Activated CD4-positive, alpha-beta memory T cell treated with anti-CD3 and anti-CD28 coated beads, Interleukin-2, amount 10 ng/mL, durations not matched to agents 7 days and 5 days (primary cell): ENCODE measurements at places on chromosomes 2 and 18. TPM values are rescaled to one million over a fixed set of nuclear protein-coding genes. Genes with fewer than 3 reads are reported as not detected.

DNA sequence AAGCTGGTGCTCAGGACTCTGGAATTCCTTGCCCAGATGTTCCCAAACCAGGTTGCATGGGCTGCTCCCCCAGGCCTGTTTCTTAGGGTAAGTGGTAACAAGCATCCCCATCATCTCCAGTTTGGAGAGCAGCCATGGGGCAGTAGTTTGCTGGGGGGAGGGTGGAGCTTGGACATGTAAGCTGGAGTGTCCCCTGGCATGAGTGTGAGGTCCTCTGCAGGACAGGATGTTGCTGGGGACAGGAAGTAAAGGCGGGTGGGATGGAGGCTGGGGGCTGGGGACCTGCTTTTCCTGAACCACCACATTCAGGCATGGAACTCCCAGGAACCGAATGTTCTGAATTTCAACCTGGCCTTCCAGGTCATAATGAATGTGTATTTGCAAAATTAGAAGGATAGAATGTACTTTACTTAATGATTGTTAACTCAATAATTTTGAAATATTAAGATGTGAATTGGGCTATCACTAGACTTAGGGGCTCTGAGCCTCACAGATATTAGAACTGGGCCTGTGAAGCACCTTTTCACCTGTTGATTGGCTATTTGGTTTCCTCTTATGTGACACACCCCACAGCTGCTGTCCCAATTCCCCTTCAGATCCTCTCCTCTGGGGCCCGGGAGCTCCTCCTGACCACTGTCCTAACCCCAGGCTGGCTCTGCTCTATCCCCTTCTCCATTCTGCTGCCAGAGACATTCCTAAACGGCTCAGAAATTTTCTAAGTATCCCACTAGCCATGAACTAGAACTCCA, 66.4 kb upstream of the EPAS1 start:
- DNase-seq: no peak

DNA sequence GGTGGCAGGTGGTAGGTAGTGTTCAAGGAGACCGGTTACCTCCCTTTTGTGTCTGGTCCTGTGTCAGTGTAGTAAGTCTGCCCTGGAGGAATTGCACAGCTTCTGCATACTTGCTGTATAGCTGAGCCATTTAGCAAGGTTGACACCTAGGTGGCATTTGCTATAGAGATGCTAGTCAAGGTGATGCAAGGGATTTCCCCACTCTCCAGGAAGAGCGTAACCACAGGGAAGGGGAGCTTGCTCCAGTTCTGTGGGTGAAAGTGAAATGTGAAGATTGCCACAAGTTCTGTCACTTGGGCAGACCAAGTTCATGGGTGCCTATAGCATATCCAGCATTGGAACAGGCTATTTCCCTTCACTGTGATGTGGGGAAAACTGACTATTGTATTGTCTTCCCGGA, 28.1 kb downstream of the NAT8 start:
- no peak for DNase-seq

DNA sequence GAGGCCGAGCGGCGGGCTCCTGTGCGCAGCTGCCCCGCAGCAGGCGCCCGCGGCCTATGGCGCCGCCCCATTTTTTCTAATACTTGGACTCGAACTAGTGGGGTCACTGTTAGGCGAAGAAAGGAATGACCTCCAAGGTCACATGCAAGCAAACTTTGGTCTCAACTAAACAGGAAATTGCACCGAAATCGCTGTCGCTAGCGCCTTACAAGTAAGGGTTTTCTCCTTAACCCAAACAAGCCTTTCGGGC, 339 bp downstream of the ACAA2 start:
- DNase-seq: no peak

DNA sequence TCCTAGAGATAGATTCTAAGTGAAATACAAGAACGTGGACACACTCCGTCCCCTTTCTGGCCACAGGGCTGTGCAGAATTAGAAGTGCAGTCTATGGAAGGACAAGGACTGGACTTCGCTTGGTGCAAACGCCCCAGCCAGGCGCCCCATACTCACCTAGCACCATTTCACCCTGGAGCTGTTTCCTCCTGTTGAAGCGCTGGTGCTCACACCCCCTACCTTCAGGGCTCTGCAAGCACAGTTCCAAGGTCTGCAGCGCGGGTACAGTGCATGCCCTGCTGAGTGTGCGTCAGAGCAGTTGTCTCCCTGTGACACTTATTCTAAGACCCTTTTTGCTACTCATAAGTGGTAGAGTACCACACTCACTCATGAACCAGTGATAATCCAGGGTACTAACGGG, 3.0 kb downstream of the HPCAL1 start:
- peak; percentile 35 for DNase-seq

- DNase-seq: no peak
Measured at GRCh38 chr2:158661231-158661630, 133.9 kb upstream of the DAPL1 start.

GRCh38 chr2:20103530-20103929, 52.1 kb upstream of the LAPTM4A start:
- DNase-seq: no peak

GRCh38 chr2:73889206-73889605, 3.6 kb upstream of the ACTG2 start:
- DNase-seq: no peak

- no peak for DNase-seq
Measured at GRCh38 chr2:205405194-205405593, 277.1 kb upstream of the NRP2 start.

- no peak for DNase-seq
Measured at GRCh38 chr2:168355779-168356476, 100.1 kb upstream of the CERS6 start.

DNA sequence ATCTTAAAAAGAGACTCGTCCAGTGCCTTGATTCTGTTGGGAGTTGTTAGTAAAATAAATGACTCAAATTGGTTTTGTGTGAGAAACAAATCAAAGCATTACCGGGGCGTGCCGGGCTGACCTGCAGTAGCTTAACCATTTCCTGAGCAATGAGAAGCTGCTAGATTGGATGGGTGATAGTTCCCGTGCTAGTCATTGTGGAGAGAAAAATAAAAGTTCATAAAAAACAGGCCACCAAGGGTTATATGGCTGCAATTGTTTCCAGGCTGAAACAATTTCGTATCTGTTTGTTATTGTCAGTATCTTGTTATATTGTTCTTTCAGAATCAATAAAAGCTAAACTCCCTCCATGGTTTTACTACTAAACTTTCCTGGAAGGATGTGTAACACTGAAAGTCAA, 314.4 kb downstream of the MTX2 start:
- peak; percentile 41 for DNase-seq

DNA sequence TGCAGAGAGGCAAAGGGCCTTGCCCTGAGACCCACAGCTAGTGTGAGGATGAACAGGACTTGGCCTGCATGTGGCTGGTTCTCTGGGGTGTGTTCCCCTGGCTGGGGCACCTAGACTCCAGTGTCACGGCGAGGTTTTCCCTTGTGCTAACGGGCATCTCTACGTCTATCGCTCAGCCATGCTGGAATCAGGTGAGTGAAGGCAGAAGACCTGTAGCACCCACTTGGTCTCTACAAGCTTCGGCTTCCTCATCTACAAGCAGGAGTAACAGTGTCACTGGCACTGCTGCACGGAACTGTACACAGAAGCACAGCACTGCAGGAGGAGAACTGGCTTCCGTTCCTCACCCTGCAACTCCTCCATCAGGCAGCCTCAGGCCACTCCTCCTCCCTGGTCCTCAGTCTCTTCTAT, 30.6 kb downstream of the HS1BP3 start:
- no peak for DNase-seq

DNA sequence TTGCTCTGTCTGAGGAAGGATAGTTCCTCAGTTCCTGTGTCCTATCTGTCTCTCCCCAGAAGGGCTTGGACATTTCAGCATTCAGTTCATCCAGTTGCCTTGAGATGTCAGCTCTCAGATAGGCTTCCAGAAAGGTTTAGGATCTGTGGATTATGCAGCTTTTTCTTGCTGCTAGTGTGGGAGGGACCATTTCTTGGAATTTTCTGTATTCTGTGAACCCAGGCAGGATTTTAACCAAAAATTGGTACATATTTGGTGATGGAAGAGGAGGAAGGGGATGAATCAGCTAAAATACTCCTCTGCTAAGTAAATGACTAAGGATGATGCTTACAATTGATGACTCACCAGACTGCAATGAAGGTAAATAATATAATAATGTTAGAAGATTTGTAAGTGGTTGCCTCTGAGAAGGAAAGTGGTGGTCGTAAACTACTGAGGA, 58.6 kb upstream of the DOCK10 start:
- no peak for DNase-seq

GRCh38 chr18:77658751-77659448, 409.3 kb downstream of the GALR1 start:
- no peak for DNase-seq

DNA sequence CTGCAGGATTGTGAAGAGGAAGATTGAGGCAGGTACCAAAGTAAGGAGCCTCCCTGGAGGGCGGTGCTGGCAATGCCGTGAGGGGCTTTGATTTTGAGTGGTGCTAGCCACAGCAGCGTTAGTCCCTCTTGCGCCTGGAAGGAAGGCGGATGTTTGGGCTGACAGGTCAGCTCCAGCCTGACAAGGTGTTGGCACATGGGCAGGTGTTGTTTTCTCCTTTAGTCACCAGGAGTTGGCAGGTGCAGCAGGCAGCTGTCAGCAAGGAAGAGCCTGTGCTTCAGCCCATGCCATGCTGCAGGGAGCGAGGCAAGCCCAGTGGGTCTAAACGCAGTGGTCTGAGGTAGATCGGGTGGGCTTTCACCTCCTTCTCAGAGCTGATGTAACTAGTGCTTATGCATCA, 8.5 kb downstream of the SEC11C start:
- no peak for DNase-seq

DNA sequence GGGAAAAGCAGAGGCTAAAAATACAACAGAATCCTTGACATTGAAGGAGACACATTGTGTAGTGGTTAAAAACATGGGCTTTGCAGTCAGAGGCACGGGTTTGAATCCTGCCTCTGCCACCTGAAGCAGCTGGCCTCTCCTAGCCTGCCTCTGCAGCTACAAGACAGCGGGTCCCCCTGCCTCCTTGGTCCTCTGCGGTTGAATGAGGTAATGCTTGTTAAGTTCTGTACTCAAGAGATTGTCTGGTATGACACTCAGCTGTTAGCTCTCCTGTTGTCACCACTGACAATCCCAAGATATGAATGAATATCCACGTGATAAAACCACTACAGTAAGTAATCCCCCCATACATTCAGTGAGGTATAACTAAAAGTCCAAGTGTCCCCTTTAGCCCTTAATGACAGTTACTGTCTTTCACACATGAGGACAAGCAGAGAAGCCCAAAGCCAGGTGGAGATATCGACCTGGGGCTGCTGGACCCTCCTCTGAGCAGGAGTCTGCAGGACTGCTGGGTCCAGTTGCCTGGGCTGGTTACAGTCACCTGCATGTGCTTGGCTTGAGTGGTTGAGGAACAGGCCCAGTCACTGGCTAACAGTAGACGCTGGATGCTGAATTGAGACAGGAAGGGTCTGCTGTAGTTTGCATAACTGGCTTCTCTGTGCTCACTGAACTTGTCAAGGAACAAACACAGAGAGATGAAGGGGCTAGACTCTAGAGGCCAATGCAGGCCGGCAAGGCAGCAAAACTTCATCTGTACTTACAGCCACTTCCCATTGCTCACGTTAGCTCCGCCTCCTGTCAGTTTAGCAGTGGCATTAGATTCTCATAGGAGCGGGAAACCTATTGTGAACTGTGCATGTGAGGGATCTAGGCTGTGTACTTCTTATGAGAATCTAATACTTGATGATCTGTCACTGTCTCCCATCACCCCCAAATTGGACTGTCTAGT, 85.5 kb downstream of the TGFA start:
- DNase-seq: no peak

Gene ACTG2
- total RNA-seq: not detected

Gene IL18R1
- total RNA-seq: 24.0 TPM

Gene DSG1
- not detected for total RNA-seq

Gene SOX11
- not detected for total RNA-seq

Gene IDH1
- 41.3 TPM for total RNA-seq

Gene ASB18
- total RNA-seq: not detected

Gene CIB4
- not detected for total RNA-seq

Gene HOXD4
- not detected for total RNA-seq
